ENCODE measurements at places on chromosomes 2 and 18. TPM values are rescaled to one million over a fixed set of nuclear protein-coding genes. Genes with fewer than 3 reads are reported as not detected.

DNA sequence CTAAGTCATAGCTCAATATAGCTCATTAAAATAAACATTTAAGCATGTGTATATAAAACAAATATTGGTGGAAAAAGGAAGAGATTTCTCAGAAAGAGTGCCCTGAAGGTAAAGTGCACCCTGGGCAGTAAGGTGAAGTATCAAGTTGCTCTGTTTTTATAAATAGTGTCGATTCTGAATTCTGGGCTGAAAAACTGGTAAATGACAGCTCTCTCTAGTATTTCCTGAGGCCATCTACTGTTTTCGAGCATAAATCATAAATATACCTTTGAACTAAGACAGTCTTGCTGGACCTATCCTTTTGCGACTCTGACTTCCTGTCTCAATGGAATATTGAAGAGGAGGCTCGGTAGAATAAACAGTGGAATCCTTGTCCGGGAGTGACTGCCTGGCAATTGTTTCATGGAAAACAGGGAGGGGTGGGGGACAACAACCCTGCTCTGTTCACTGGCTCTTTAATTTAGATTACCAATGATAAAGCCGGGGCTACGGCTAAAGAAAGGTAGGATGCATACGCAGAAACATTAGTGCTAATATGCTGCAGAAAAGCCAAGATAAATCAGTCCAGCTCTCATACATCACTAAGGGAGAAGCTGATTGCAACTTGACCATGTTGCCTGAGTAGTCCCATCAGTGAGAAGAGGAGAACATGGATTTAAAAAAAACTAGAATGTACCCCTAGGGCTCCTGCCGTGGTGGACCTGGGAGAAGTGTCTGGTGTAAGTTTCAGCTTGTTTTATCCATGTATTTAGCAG is 124.1 kb downstream of the RAPGEF4 start:
- no peaks in the 10 kb centered on the region for H3K36me3 ChIP-seq
- H3K27me3 ChIP-seq: no peaks in the 10 kb centered on the region
- H3K4me3 ChIP-seq: peak overlapping the region; percentile 73
- no peak for DNase-seq
- peaks cover 23% of the 10 kb centered on the region for H3K4me1 ChIP-seq

Gene ELOA2
- not detected for total RNA-seq

GRCh38 chr18:27750014-27750413 is 426.9 kb downstream of the CDH2 start:
- DNase-seq: no peak
- H3K36me3 ChIP-seq: no peaks in the 10 kb centered on the region
- no peak overlapping the region for H3K27ac ChIP-seq
- H3K4me3 ChIP-seq: no peak overlapping the region

- no peak for DNase-seq
- H3K27ac ChIP-seq: no peak overlapping the region
- H3K4me3 ChIP-seq: no peak overlapping the region
These were observed 10.5 kb downstream of the CAPN10 start for GRCh38 chr2:240597054-240597418.

DNA sequence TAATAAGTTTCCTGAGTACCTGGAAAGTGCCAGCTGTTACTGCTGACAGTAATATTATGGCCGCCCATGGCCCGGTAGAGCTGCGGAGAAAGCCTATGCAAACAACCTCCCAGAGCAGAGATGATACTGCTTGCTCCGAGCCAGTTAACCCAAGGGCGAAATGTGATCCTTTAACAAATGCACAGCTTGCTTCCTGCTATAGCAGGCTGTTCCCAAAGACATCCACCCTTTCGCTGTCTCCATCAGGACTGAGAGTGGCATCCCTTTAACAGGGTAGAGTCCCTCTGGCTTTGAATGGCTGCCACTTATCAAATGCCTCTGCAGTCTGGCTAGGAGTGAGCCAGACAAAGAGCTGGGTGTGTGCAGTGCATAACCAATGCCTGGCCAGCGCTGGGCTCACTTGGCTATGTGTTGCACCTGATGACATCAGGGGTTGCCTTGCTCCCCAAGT is 69.7 kb upstream of the DAPL1 start:
- no peak overlapping the region for H3K4me3 ChIP-seq
- H3K36me3 ChIP-seq: no peaks in the 10 kb centered on the region
- no peak for DNase-seq
- H3K27ac ChIP-seq: peak overlapping the region; percentile 69

Gene C2orf80
- total RNA-seq: not detected

Gene SPR
- total RNA-seq: 16.0 TPM

DNA sequence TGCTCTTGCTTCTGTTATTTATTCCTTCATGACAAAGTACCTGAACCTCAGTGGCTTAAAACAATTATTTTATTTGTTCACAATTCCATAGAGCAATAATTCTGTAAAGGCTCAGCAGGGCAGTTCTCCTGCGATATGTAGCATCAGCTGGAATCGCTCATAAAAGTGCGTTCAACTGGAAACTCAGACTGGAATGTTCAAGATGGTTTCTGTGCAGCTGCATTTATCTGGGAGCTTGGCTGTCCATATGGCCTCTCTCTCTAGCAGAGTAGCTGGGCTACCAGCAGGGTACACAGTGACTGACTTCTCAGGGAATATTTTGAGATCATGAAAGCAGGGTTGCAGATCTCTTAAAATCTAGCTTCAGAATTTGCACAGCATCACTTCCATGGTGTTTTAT is 13.5 kb downstream of the CCDC121 start:
- H3K36me3 ChIP-seq: peaks cover 37% of the 10 kb centered on the region
- DNase-seq: no peak
- H3K27ac ChIP-seq: no peak overlapping the region
- H3K27me3 ChIP-seq: no peaks in the 10 kb centered on the region
- H3K4me1 ChIP-seq: no peaks in the 10 kb centered on the region

GRCh38 chr2:19762142-19762541 is 139.6 kb downstream of the TTC32 start:
- H3K36me3 ChIP-seq: no peaks in the 10 kb centered on the region
- no peak overlapping the region for H3K27ac ChIP-seq
- no peak for DNase-seq
- no peaks in the 10 kb centered on the region for H3K27me3 ChIP-seq
- H3K4me3 ChIP-seq: no peak overlapping the region

- H3K4me3 ChIP-seq: no peak overlapping the region
- no peak for DNase-seq
- H3K27ac ChIP-seq: no peak overlapping the region
These were observed 416.6 kb downstream of the NRXN1 start for GRCh38 chr2:50615291-50615690.

Gene PCARE
- total RNA-seq: not detected

GRCh38 chr2:108330979-108331378 is 42.3 kb downstream of the SULT1C2 start:
- H3K36me3 ChIP-seq: no peaks in the 10 kb centered on the region
- H3K27ac ChIP-seq: no peak overlapping the region
- H3K4me3 ChIP-seq: no peak overlapping the region

Gene SCG2
- total RNA-seq: 75.1 TPM

- H3K27ac ChIP-seq: peak overlapping the region; percentile 11
- DNase-seq: no peak
- H3K4me1 ChIP-seq: no peaks in the 10 kb centered on the region
- H3K36me3 ChIP-seq: no peaks in the 10 kb centered on the region
These were observed 89.1 kb upstream of the GCFC2 start for GRCh38 chr2:75799859-75800258.

Gene IL36RN
- total RNA-seq: 12.0 TPM

- no peaks in the 10 kb centered on the region for H3K36me3 ChIP-seq
- peak overlapping the region; percentile 12 for H3K4me3 ChIP-seq
- DNase-seq: no peak
These were observed 12.2 kb upstream of the ARL5A start for GRCh38 chr2:151840216-151841046.

DNA sequence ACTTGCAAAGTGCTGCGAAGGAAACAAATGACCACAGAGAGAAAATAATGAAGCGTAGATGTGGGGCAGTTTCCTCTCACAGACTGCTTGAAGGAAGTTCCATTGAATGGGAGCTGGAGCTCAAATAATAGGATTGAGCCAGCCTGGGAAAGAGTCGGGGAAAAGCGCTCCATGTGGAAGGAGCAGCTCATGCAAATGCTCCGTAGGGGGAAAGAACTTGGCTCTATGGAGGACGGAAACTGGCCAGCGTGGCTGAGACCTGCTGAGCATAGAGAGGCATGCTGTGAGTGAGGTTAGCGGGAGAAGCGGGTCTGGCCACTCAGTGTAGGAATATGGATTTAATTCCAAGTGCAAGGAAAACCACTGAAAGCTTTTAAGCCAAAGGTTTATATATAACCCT is 28.6 kb upstream of the VIT start:
- no peak overlapping the region for H3K27ac ChIP-seq
- DNase-seq: no peak
- no peak overlapping the region for H3K4me3 ChIP-seq
- H3K27me3 ChIP-seq: no peaks in the 10 kb centered on the region
- H3K4me1 ChIP-seq: peaks cover 2% of the 10 kb centered on the region

Gene DLX1
- total RNA-seq: 10.0 TPM

DNA sequence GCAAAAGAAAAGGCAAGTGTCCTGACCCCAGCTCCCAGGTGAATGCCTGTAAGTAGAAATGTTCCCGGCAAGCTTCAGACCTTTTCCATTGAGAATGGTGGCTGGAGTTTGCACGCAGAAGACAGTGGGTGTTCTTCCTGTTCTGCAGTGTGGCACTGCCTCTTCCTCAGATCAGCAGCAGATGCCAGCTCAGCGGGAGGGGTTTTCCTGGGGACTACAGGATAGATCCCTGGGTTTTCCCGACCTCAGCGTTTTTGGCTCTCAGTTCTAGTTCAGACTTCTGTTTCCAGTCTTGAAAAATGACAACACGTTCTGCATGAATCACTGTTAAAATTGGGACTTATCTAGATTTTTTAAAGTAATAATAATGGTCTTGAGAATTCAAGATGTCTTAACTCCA is 39.2 kb downstream of the GRHL1 start:
- H3K4me1 ChIP-seq: peaks cover 20% of the 10 kb centered on the region
- no peak overlapping the region for H3K27ac ChIP-seq
- H3K27me3 ChIP-seq: no peaks in the 10 kb centered on the region
- H3K4me3 ChIP-seq: no peak overlapping the region
- peaks cover 9% of the 10 kb centered on the region for H3K36me3 ChIP-seq

DNA sequence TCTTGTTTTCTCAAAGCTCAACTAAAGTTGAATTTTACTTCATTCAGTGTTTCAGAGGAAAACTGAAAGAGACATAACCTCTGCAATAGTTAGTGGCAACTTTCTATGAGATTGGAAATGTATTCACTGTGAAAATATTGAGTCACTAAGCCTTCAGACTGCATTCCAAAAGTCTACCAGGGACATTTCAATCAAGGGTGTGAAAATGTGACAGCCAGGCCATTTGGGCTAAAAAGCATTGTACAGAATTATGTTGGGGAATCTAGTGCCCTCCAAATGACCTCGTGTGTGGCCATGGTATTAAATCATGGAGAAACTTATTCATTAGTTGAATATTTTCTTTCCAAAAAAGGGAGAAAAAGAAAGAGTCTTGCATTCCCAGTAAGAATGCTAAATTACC is 251.9 kb downstream of the GRB14 start:
- no peak overlapping the region for H3K4me3 ChIP-seq
- no peak for DNase-seq

Data from type B pancreatic cell (in vitro differentiated cells).